Activated T-cell treated with anti-CD3 and anti-CD28 coated beads for 1 hour (primary cell): ENCODE measurements at places on chromosomes 12 and 14.

DNA sequence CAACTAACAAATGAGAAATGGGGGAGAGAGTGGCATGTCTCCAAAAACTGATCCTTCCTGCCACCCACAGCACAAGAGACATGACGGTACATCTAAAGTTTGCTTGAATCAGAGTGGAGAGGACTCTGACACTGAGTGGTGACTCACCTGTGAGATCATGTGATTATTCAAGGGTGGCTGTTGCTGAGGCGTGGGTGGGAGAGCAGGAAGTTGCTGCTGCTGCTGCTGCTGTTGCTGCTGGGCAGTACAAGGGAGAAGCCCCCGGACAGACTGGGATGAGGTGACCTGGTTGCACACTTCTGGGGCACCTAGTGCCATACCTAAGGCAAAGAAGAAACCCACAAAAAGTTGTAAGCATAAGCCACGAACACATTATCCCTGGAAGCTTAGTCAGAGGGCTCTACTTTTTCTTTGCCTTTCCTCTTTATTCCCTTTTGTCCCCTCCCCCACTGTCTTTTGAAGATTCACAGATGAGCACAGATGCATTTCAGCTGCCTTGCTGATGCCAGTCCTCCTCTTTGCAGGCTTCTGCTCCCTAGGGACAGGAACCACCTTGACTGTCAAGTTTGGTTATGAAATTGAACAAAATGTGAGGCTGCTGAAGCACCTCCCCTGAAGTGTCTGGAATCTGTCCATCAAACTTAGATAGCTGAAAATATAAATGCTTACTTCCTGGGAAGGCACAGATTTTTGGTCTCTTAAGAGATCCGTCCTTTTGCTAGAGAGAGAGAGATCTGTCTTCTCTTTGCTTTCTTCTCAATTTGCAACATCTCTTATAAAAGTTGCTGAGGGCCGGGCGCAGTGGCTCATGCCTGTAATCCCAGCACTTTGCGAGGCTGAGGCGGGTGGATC lies 29.4 kb upstream of the STAC3 start:
- peak; percentile 44 for DNase-seq

DNA sequence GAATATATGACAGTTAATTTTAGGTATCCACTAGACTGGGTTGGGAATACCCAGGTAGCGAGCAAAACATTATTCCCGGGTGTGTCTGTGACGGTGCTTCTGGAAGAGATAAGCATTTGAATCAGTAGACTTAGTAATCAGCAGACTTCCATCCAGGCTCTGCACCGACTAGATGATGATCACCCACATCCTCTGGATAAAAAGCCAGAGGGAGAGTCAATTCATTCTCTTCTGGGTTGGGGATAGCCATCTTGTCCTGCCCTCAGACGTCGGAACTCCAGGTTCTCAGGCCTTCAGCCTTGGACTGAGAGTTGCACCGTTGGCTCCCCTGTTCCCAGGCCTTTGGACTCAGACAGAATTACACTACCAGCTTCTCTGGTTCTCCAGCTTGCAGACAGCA lies 168.0 kb downstream of the PHLDA1 start:
- DNase-seq = no peak

GRCh38 chr14:36207500-36207899 lies 31.0 kb upstream of the PTCSC3 start:
- no peak for DNase-seq

DNA sequence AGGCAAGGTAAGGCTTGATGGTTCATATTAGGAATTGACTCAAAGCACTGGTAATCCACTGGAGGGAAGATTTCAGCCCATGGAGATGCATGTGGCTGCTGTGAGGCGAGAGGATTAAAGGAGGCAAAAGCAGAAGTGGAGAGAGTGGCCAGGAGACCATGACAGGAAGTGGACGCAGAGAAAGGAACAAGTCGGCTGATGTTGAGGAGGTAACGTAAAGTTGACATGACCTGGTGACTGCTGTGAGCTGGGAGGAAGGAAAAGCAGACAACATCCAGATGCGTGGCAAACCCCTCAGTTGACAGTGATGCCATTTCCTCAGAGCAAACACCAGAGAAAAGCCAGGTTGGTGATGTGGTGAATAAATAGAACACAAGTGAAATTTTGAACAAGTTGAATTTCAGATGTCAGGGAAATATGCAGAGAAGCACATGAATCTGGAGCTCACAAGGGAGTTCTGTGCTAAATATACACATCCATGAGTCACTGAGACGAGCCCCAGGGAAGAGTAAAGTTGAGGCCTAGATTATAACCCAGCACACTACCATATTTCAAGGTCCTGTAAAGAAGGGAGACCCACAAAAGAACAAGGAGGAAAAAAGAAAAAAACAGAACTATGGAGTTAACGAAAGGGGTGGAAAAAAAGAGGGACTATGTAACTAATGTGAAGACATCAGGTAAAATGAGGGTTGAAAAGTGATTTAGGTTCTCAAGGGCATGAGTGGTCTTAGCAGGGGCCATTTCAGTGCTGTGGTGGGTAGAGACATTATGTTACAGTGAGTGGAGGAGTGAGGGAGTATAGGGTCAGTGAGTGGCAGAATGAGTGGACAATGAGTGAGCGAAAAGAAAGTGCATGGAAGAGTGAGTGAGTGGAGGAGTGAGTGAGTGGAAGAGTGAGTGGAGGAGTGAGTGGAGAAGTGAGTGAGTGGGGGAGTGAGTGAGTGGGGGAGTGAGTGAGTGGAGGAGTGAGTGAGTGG lies 61.6 kb upstream of the GZMB start:
- DNase-seq = no peak

- DNase-seq = no peak
Measured at GRCh38 chr14:41805633-41806032, 199.0 kb downstream of the LRFN5 start.

GRCh38 chr14:77406086-77406485 lies 17.2 kb downstream of the NOXRED1 start:
- no peak for DNase-seq

GRCh38 chr12:47744005-47744651 lies 14.6 kb downstream of the RAPGEF3 start:
- DNase-seq = peak; percentile 52

DNA sequence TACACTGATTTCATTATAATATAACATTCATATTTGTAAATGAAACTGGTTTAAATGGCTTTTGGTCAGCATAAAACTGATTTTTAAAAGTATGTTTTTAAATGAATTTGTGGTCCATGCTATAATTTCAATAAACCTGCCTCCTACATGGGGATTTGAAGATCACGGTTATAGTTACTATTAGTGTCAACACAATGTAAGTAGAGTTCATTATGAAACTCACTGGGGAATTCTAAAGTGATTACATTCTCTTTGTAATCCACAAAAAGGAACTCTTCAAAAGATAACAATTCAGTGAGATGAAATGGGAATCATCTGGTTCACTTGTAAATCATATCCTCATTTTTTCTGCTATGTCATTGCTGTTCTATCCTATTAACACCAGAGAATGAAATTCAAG lies 204.5 kb upstream of the G2E3 start:
- DNase-seq = no peak

- no peak for DNase-seq
Measured at GRCh38 chr12:104906695-104907094, 51.4 kb downstream of the SLC41A2 start.

DNA sequence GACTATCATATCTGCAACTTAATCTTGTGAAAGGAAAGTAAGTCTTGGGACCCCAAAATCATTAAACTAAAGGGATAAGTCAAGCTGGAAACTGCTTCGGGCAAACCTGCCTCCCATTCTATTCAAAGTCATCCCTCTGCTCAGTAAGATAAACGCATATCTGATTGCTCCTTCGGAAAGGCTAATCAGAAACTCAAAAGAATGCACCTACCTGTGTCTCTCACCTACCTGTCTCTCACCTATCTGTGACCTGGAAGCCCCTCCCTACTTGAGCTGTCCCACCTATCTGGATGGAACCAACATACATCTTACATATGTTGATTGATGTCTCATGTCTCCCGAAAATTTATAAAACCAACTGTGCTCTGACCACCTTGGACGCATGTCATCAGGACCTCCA lies 19.9 kb downstream of the SEC23A start:
- DNase-seq = no peak

DNA sequence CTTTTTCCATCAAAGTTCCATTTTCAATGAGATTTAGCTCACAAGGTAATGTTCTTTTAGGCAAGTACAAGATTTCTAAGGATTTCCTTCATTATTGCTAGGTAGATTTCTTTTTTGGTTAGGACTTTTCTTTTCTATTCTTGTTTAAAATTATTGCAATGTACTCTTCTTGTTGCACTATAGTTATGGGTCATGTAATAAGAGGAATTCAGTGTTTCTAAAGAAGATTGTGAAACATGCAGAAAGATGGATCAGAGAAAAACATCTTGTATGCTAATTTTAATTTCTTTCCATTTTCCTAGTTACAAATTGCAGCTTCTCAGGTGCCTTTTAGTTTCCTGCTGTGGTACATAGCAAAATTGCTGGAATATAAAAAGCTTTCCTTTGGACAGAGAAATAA lies 56.1 kb downstream of the BTG1 start:
- no peak for DNase-seq
